Dermis microvascular lymphatic vessel endothelial cell (primary cell): ENCODE measurements at places on chromosomes 13 and 19. TPM values are rescaled to one million over a fixed set of nuclear protein-coding genes. Genes with fewer than 3 reads are reported as not detected.

The CADM4 gene
- total RNA-seq: 9.2 and 22.9 TPM in 2 replicates

The SLC1A6 gene
- not detected in 2 replicates for total RNA-seq

The SIGLEC14 gene
- total RNA-seq: under 0.01 TPM in 1 of 2 replicates, not detected in the other

The C13orf42 gene
- total RNA-seq: not detected in 2 replicates

The ANKLE1 gene
- 0.51 and 0.63 TPM in 2 replicates for total RNA-seq

- DNase-seq: no peak
These were observed 1585.4 kb downstream of the EFNB2 start for GRCh38 chr13:104949840-104950740.

- DNase-seq: peak; percentile 35
These were observed 23.3 kb downstream of the LYPD4 start for GRCh38 chr19:41821003-41821735.

GRCh38 chr13:110680852-110681251, 25.1 kb downstream of the CARS2 start:
- peak; percentile 46 for DNase-seq

DNA sequence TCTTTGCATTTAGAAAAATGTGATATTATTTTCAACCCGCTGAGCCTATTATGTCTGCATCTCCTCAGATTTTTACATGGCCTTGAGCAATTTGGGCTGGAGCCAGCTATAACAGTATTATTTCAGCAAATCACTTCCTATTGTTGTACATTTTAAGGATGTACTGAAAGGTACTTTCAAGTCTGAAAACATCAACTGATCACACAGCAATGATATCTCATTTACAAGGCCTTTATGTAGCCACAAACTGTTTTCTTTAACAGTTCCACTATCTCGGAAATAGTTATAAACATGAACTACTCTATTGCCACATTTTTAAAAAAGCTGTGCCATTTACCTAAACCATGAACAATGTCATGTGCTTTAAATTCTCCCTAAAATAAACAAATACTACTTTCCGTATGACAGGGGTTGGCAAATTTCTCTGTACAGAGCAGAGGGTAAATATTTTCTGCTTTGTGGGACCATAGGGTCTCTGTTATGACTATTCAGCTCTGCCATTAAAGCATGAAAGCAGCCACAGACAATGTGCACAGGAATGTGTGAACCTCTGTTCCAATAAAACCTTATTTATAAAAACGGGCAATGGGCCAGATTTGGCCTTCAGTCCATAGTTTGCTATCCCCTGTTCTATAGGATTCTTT, 560.4 kb downstream of the GPC6 start:
- DNase-seq: no peak

- DNase-seq: peak; percentile 31
These were observed 399.0 kb downstream of the PCDH9 start for GRCh38 chr13:66830940-66831716.

DNA sequence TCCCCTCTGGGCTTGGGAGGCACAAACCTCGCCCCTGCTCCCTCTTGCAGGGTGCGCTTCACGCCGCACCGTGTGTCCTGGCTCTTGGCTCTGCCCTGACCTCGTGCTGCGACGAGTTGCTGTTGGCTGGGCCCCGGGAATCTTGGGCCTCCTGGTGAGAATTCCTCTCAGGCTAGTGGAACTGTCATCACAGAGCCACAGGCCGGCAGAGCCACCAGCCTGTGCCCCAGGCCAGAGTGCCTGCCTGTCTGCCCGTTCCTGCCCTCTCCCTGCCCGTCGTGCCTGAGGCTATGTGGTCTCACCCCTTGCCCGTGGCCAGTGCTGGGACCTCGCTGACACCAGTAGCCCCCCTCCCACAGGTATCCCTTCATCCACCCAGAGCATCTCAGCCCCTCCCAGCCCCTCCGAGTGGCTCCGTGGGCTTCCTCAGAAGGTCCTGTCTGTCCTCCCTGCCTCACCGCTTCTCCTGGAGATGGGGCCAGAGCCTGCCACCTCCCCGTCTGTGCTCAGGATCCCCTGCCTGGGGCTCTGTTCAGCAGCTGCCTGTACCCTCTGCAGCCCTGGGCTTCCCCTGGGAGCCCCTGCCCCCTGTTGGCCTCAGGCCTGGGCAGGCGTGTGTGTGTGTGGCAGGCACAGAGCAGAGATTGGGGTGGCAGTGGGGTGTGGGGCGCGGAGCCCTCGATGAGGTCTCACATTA, 13.3 kb downstream of the NDUFB7 start:
- DNase-seq: no peak

GRCh38 chr19:50693064-50693975, 26.3 kb downstream of the SHANK1 start:
- no peak for DNase-seq

DNA sequence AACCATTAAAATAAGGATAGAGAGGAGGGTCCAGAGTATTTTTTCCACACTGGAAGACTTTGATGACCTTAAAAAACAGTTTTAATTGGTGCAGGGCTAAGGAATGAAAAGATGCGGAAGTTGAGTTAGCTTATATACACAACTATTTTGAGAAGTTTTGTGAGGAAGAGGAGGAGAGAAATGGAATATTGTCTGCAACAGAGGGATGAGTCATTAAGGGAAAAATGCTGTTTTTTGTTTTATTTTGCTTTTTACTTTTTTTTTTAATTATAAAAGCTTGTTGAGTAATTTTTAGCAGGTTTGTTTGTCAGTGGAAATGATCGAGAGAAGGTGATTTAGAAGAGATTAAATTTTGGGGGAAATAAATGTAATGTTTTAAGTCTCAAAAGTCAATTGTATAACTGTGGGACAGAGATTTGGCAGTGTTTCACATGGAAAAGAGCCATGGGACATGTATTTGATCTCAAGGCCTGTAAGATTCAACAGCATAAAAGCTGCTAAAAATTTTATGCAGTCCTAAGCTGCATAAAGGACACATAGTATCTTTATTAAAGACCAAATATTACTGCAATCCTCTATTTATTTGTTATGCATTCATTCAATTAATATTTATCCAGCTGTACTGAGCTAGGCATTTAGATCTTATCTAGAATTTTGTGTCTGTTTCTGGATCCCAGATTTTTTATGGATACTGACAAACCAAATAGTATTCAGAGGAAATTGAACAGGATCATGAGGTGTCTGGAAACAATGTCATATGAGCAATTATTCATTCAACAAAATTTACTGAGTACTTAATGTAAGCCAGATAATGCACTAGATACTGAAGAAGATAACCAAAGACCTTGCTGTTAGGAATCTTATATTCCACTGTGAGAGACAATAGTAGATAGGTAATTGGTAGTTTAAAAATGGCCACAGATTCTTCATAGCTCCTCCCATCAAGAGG, 72.7 kb downstream of the DNAJC15 start:
- DNase-seq: peak; percentile 72

GRCh38 chr19:49097453-49098288, 12.4 kb downstream of the SNRNP70 start:
- DNase-seq: peak; percentile 44

GRCh38 chr13:33794576-33794975, 23.4 kb upstream of the RFC3 start:
- DNase-seq: no peak
